Kidney epithelial cell (primary cell): ENCODE measurements at places on chromosomes 13 and 19. TPM values are rescaled to one million over a fixed set of nuclear protein-coding genes. Genes with fewer than 3 reads are reported as not detected.

DNA sequence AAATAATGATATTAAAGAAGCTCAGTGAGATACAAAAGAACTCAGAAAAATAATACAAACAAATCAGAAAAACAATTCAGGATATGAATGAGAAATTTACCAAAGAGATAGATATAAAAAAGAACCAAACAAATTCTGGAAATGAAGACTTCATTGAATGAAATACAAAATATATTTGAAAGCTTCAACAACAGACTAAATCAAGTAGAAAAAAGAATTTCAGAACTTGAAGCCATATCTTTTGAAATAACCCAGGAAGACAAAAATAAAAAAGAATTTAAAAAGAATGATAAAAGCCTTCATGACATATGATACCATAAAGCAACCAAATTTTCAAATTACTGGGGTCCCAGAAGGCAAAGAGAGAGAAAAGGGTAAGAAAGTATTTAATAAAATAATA, 9.6 kb downstream of the LEUTX start:
- DNase-seq, result no peak

ZNF682 gene
- 1.8 and 3.3 TPM in 2 replicates for total RNA-seq

GRCh38 chr19:8113017-8113416, 36.4 kb downstream of the FBN3 start:
- no peak for DNase-seq

CELF5 gene
- 0.14 and 0.17 TPM in 2 replicates for total RNA-seq

CEACAM4 gene
- total RNA-seq, result not detected in 2 replicates

- no peak for DNase-seq
Observed at GRCh38 chr13:54989418-54989817, 1960.8 kb downstream of the OLFM4 start.

DNA sequence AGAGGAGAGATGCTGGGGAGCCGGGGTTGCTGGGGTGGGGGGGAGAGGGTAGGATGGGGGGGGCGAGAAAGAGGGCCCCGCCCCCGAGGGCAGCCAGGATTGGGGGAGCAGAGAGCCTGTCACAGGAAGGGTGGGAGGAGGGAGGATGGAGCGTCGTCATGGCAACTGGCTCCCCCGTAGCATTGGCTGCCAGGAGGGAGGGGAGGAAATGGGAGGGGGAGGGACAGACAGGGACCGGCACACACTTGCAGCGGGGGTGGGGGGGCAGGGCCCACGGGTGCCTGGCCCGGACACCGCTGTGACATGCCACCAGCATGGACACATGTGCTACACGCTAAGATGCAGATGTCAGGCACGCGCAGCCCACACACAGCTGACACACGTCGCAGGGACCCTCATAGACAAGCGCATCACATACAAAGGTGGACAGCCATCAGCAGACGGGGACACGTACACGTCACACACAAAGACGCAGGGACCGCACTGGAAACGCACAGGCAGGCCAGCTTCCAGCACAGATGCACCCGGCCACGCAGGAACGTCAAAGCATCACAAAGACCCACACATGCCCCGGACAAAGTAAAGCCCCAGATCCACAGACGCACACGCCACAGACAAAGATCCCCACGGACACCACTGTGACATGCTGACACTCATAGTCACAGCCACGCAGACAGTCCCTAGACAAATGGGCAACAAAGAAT, at the start of gene LMTK3:
Gene LMTK3, minus strand, starts transcription at position 36 of the 704 bp plus-strand sequence. CDS start 259 bp downstream, outside the sequence.
- DNase-seq, result no peak

GRCh38 chr13:111382877-111383276, 62.4 kb downstream of the TEX29 start:
- DNase-seq, result no peak

- DNase-seq, result no peak
Observed at GRCh38 chr13:29817604-29818378, 32.6 kb downstream of the UBL3 start.

TGFBR3L gene
- 0.14 and 4.5 TPM in 2 replicates for total RNA-seq

- no peak for DNase-seq
Observed at GRCh38 chr13:27137759-27138158, 33.9 kb downstream of the USP12 start.

GNA15 gene
- total RNA-seq, result 1.5 and 2.3 TPM in 2 replicates

DNA sequence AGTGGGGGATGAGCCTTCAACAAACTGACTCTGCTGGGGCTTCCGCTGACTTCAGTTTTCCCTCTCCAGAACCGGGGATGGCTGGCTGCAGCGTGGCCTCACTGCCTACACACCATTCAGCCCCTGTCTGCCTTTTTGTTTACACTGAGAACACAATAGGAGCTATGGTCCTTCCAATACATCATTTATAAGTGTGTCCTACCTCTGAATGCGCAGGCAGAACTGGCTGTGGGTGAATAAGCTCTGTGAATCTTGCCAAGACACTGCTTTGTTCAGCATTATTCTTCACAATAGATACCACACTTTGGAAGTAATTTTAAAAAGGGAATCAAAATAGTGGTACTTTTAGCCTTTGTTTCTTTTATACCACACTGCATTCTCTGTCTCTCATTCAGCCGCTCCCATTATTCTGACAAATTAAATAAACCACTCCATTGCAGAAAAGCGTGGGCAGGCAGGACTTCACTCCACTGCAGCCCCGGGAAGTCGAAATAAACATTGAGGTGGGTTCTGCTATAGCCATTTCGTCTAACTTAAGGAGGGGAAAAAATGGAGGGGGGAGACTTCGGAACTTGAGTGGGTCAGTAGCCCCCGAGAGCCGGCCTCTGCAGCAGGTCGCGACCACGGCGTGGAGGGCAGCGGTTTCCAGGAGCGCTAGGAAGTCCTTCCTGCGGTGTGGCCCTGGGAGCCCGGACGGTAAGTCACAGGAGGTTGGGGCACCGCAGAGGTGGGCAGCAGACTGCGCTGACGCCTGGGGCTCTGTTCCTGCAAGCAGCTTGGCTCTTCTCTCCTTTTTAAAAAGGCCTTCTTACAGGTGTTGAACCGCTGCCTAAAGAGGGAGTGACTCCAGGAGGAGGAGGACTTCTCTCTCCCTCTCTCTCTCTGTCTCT, 94.8 kb upstream of the SOX1 start:
- no peak for DNase-seq

DNA sequence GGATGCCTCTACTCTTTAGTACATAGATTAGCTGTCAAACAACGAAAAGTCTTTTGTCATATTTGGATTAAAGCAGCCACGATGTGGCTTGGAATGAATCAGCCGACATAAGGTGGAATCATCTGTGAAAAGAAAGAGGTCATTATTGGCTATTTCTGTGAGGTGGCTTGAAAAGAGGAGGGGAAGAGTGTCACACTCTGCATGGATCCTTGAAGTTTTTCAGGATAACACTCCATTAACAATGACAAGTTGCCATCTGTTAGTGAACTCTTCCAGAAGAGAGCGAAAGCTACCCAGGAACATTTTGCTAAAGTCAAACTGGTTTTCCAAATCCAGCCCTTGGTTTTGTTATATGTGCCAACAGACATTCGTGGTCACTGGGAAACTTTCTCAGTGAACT, 1604.8 kb downstream of the OLFM4 start:
- DNase-seq, result no peak

DNA sequence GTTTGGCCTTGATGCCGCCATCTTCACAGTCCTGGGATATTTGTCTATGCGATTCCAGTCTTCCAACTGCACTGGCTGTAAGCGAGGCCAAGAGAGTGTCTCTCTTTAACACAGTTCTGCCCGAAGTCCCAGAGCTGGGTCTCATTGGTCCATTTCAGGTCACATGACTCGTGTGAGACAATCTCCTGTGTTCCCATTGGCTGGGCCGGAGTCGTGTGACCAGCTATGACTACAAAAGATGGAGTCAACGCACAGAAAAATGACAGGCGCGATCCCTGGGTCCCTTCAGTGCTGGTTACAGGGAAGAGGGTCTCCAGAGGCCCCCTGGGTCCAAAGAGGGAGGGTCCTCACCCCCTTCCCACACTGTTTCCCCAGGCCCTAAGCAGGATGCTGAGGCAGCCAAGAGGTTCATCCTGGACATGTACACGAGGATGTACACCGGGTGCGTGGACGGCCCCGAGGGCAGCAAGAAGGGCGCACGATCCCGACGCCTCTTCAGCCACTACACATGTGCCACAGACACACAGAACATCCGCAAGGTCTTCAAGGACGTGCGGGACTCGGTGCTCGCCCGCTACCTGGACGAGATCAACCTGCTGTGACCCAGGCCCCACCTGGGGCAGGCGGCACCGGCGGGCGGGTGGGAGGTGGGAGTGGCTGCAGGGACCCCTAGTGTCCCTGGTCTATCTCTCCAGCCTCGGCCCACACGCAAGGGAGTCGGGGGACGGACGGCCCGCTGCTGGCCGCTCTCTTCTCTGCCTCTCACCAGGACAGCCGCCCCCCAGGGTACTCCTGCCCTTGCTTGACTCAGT, 15.9 kb upstream of the S1PR4 start:
- no peak for DNase-seq

DNA sequence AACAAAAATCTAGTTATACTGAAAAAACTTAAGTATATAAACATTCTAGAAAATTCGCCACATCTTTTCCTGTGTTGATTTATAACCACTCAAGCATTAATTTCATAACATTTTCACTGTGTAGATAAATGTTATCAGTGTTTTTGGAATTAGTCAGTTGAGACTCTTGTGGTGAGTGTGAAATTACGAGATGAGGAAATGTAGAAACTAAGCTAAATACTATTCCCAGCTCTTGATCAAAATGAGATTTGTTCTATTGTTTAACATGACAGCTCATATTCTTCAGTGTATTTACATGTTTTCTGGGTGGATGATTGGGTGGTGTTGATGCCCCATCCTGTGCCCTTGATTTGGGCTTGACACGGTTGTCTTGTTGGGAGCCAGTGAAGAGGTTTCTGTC, 406.8 kb downstream of the DACH1 start:
- no peak for DNase-seq

PSG6 gene
- not detected in 2 replicates for total RNA-seq

CLIP3 gene
- total RNA-seq, result 4.6 and 4.7 TPM in 2 replicates

GRCh38 chr13:19737844-19738557, 44.7 kb downstream of the PSPC1 start:
- no peak for DNase-seq

DNA sequence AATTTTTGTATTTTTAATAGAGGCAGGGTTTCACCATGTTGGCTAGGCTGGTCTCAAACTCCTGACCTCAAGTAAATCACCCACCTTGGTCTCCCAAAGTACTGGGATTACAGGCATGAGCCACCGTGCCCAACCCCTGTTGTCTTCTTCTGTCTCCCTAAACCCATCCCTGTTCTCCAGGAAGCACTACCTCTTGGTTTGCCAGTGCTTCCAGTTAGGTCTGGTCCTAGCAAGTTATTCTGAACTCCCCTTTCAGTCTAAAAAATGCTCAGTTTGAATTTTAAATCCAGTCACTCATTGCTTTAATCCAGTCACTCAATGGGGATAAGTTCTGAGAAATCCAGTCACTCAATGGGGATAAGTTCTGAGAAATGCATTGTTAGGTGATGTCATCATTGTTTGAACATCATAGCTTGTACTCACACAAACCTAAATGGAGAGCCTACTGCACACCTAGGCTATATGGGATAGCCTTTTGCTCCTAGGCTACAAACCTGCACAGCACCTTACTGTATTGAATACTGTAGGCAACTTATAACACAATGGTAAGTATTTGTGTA, 8.0 kb upstream of the ATP4A start:
- no peak for DNase-seq

- DNase-seq, result no peak
Observed at GRCh38 chr13:59480396-59481259, 683.1 kb downstream of the DIAPH3 start.

CAMSAP3 gene
- total RNA-seq, result 12.6 and 17.2 TPM in 2 replicates

DNA sequence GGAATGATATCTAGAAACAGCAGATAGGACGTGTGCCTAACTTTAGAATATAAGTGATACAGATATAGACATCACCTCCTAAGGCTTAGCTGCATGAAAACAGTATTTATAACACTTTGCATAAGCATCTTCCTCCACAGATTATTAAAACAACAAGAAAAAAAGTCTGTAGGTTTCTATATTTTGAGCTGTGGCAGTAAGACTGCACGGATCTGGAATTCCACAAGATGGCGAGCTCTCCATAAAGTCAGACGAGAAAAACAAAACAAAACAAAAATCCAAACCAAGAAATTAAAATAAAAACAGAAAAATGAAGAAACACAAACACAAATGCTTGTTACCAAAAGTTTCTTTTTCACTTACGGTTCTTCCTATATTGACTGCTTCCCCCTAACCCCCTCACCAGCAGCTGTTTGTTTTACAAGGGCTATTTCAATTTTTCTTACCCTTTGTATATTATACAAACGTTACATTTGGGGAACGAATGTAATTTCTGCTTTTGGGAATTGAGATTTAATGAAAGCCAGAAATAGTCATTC, 285.8 kb downstream of the MYO16 start:
- no peak for DNase-seq

CEBPA gene
- 2.0 and 3.7 TPM in 2 replicates for total RNA-seq

DNA sequence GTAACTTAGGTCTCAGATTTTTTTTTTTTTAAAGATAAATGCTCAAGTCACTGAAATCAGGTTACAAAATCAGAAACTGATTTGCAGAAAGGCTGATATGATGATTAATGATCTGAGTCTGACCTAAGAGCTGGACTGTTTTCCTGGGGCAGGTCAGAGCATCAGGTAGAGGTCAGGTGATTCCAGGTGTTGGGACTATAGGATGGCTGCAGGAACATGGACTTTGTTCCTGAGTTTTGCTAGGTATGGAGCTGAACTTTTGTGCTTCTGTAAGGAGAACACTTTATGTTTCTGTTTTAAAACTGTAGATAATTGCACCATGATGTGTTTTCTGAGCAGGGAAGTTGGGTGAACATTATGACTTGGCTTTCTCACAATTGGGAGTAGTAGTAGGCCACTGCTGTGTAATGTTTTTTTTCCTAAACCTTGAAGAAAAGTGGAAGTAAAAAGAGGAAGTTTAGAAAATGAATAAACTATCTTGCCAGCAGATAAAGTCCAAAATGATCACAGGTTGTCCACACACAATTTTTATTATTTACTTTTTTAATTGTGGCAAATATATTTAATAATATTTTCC, 297.2 kb downstream of the DCT start:
- no peak for DNase-seq

- DNase-seq, result no peak
Observed at GRCh38 chr19:1683869-1684572, 31.6 kb upstream of the TCF3 start.

B3GNT8 gene
- total RNA-seq, result 1.2 and 2.7 TPM in 2 replicates

ELSPBP1 gene
- not detected in 2 replicates for total RNA-seq

DNA sequence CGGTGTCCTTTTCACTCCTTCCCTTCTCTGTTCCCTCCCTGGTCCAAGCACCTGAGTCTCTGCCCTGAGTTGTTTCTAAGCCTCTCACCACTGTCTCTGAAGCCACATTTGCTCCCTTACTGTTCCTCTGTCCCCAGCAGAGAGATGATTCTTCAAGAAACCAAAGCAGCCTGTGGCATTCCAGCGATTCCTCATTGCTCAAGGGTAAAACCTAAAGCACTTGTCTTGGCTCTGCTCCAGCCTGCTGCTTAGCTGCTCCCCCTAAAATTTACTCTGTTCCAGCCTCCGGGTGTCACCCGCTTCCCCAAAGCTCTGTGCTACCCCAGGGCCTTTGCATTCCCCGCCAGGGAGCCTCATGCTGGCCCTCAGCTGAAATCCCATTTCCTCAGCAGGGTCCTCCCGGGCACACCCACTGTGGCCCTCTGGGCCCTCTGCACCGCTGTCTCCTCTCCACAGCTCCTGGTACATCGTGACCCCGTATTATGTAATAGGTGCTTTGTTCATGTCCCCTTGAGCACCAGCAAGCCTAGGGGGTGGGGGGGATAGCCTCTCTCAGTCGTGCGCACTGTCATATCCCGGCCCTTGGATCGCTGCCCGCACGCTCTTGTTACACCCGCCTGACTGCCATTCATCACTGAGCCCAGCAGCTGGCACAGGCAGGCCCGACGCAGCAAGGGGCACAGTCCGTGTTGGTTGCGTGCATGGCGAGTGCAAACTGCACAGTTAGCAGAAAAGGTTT, 15.8 kb downstream of the TECR start:
- no peak for DNase-seq
